HFF-Myc (cell line): ENCODE measurements at places on chromosomes 2 and 18.

GRCh38 chr2:150607390-150607811 is 119.9 kb upstream of the RND3 start:
- no peak for DNase-seq

DNA sequence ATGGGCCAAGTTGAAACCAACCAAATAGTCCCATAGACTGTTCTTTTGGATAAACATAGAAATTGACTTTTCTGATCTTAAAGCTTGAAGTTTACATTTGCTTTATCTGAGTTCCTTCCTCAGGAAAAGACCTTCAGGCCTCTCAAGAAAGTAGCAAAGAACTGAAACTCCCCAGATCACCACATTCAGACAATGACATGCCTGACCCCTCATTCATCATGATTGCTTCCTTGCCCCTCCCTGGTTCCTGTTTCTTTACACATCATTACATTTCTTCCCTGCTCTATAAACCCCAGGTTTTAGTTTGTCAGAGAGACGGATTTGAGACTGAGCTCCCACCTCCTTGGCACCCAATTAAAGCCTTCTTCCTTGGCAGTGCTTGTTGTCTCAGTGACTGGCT is 83.6 kb upstream of the ST3GAL5 start:
- no peak for DNase-seq

DNA sequence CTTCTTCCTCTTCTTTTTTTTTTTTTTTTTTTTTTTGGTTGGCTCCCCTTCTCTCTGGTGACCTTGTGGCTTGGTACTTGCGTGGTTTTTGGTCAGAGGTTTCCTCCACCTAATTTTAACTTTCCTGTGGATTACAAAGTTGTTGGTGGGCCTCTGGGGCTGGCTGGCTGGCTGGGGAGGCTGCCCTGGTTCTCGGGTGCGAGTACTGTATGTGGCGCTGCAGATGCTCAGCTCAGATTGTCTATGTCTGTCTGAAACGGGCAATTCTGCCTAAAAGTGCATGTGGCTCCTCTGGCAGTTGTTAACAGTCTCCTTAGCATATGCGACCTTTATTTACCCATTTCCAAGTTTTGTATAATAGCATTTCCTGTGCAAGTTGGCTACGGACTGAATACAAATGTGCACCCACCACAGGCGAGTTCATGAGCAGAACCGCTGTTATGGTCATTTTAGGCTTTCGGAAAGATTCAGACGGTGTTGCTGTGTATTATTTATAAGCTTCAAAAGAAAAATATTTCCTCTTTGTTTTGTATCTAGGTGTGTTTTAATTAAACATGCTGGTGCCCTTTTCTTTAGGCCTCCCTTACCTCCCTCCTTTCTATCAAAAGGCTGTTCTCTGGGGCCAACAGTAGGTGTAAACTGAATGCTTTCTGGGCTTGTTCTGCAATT is 4.4 kb downstream of the TBR1 start:
- DNase-seq = no peak

DNA sequence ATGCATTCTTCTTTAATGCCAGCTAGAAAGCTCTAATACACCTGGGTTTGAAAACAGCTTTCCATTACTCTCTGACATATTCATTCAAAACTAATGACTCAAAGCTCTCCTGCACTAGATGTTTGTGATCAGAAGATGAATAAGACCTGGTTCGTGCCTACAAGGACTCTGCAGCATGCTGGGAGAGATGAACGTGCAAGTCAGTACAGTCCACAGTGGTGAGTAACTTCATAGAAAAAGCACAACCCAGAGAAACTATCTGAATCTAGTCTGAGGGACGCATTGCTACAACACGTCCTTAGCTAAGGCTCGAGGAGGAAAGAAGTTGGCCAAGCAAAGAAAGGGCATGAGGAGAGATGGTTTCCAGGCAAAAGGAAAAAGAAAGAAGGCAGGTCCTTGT is 234.3 kb downstream of the OSR1 start:
- DNase-seq = no peak

- no peak for DNase-seq
These were observed 38.7 kb downstream of the INPP4A start for GRCh38 chr2:98483257-98483861.

GRCh38 chr2:75465317-75465984 is 95.3 kb downstream of the EVA1A start:
- no peak for DNase-seq

GRCh38 chr2:72961853-72962468 is 44.6 kb downstream of the EMX1 start:
- DNase-seq = no peak

DNA sequence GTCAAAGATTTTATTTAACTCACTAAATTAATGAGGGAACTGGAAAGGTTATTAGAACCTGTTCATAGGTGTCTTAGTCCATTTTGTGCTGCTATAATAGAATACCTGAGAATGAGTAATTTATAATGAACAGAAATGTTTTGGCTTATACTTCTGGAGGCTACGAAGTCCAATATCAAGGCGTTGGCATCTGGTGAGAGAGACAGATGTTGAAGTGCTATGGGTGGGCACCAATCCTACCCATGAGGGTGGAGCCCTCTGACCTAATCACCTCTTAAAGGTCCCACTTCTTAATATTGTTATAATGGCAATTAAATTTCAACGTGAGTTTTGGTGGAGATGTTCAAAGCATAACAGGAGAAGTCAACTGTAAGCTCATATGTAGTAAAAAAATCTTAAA is 5.1 kb downstream of the RPIA start:
- no peak for DNase-seq

- no peak for DNase-seq
These were observed 193.7 kb downstream of the TRIB2 start for GRCh38 chr2:12910431-12910830.

GRCh38 chr2:165008730-165009315 is 53.5 kb upstream of the SLC38A11 start:
- DNase-seq = no peak

GRCh38 chr2:20957788-20958525 is 85.9 kb downstream of the APOB start:
- DNase-seq = no peak

DNA sequence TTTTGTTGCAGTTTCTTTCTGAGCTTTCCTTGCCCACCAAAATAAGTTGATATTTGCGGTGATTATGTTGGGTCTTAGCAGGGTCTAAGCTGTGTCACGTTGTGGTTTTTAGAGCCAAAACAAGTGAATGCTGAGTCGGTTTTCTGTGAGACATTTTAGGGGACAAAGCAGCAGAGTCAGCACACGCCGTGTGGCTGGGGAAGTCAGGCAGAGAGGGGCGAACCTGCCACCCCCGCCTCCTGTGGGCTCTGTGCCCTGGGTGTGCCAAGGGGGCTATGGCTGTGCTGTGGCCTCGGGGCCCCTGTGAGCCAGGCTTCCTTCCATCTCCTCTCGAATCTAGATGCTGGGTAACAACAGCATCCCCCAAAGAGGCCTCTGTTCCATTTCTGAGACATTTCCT is 30.8 kb upstream of the TMEM87B start:
- DNase-seq = no peak

DNA sequence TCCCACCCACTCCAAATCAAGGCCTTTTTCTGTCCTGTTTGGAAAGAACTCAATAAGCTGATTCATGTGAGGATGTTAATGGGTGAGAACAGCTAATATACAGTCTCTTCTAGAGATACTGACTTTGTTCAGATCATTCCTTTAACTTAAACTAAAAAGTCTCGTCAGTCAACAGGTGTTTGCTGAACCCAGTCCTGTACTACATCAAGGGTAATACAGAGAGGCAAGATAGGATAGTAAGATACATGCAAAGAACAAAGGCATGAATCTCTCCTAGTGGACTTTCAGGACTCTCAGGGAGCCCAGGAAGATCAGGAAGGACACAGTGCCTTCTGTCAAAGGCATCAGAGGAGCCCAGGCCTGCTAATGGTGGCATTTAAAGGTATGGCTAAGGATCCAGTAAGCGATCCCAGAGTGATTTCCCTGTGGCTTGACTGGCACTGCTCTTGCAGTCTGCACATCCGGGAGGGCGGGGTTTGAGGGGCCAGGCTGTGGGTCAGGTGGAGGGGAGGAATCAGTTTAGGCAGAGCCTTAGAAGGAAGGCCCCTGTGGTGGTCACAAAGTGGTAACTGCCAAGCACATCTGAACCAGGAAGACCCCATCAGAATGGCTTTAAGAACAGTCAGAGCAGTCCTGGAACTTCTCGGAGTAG is 54.0 kb downstream of the EPAS1 start:
- no peak for DNase-seq

GRCh38 chr18:73690222-73690621 is 457.4 kb downstream of the FBXO15 start:
- DNase-seq = no peak

GRCh38 chr18:58391932-58392323 is 237.0 kb downstream of the ALPK2 start:
- DNase-seq = no peak

GRCh38 chr2:19865151-19865550 is 36.6 kb downstream of the TTC32 start:
- no peak for DNase-seq

DNA sequence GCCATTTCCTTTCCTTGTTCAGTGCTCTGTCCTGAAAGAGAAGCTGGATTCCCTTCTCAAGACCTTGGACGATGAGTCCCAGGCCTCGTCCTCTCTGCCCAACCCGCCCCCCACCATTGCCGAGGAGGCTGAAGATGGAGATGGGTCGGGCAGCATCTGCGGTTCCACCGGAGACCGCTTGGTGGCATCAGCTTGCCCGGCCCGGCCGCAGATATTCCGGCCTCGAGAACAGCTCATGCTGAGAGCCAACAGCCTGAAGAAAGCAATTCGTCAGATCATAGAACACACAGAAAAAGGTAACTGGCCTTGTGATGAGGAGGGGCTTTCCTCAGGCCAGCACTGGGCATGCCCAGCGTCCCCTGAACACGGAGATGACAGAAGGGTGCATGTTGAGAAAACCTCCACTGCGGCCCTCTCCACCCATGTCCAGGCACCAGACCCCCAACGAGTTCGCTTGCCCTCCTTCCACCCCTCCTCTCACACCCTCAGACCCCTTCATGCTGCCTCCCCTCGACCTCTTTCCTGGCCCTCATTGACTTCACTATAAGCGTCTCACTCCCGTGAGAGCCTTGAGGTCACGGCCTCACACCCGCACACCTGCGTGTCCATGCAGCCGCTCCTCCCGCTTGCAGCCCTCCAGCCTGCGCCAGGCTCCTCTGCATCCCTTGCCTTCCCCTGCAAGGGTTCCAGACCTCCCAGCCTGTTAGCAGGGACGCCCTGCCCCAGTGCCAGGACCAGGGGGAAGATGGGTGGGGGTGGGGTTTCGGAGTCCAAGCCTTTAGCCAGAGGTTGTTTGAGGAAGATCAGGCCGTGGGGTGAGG is 95.0 kb downstream of the DGKD start:
- no peak for DNase-seq

- DNase-seq = no peak
These were observed 216.0 kb downstream of the RAD51AP2 start for GRCh38 chr2:17302281-17302680.

DNA sequence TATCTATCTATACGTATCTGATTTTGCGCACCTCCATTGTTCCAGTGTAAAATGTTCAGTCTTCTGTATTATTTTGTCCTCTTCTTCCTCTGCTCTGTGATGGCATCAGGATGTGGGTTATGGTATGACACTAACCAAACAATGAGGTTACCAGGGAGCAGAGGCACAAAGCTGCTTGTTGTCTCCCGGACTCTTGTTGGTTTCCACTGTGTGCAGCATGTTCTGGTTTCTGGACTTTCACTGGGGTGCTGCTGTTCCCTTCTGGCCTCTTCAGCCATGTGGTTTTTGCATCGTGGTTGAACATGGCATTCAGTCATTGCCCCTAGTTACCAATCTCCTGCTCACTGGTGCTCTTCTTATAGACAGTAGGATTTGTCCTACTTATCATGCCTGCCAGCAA is 665.9 kb downstream of the CBLN2 start:
- no peak for DNase-seq

GRCh38 chr2:160358046-160358445 is 135.6 kb downstream of the RBMS1 start:
- DNase-seq = no peak

GRCh38 chr2:36680012-36680411 is 16.5 kb upstream of the VIT start:
- no peak for DNase-seq

DNA sequence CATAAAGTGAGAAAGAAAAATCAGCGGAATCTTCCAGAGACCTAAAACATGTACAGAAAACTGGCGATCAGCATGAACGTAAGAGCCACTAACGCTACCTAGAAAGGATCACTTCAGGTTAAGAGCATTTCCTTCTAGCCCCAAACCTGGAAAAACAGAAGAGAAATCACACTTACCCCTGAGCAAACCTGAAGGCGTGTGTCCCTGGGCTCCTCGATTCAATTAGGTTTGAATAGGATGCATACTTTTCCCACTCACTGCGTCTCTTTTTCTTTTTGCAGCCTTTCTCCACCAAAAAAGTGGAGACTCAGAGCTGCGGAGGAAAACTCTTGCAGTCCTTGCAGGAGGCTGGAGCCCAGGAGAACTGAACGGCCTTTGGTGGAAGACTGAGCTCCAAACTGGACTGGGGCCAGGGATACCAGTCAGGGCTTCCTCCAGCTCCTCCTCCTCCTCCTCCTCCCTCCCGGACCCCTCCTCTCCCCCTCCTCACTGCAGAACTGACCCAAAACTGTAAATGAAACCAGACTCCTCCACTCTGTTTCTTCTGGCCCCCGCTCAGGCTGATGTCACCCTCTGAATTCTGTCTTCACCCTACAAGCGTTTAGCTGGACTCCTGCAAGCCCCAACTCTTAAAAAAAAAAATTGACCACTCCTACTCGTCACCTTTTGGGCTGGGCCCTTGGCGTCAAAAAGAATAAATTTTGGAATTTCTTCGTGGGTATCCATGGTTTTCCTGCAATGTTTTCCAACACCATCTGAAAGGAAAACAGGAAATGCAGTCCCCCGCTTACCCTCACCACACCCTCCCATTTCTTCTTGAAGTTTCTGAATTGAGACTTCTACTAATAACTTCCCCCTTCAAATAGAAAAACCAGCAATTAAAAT is at the start of gene COL6A3:
TSS of gene COL6A3 (minus strand) at position 388 of the 885 bp plus-strand sequence. CDS start 17,347 bp downstream, outside the sequence.
- peak; percentile 90 for DNase-seq

- DNase-seq = no peak
These were observed 1002.8 kb upstream of the NRXN1 start for GRCh38 chr2:52034706-52035105.

DNA sequence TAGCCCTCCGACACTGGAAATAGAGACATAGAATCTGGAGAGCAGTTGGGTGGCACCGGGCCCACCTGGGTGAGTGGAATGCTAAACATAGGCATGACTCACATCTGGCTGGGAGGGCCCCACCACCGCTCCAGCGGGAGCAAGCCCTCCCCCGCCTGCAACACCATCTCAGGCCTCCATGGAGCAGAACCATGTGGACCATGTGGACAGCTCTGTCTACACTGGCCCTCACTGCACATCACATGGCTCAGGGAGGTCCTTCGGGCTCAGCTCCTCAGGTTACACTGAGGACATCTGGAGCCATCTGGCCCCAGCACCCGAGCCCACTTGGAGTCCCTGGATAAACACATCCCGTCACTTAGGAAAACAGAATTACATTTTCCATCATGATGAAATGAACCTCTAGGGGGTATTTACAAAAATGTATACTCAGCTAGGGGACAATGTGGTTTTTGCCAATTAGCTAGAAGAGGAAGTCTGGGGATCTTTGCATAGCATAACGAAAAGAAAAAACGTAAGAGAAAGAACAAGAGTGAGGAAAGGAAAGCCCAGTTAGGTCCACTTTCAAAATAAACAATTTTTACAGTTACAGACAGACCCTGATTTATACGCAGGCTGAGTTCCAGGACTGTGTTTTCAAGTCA is 30.7 kb upstream of the MLPH start:
- peak; percentile 94 for DNase-seq

- no peak for DNase-seq
These were observed 22.1 kb upstream of the REG3A start for GRCh38 chr2:79181617-79182016.
